ENCODE measurements at places on chromosomes 1 and 21.

DNA sequence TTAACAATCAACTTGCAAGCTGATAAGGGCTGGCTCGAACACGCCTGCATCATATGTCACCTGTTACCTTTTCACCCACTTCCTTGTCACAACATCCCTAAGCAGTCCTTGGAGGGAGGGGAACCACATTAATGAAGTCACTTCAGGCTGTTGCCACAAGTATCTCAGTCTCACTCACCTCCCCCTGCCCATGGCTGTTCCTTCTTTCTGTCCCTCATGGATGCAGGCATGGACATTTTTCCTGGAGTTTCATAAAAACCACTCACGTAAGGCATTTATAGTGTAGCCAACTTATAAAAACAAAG is 76.8 kb upstream of the ANGPTL1 start:
- no peak for DNase-seq

DNA sequence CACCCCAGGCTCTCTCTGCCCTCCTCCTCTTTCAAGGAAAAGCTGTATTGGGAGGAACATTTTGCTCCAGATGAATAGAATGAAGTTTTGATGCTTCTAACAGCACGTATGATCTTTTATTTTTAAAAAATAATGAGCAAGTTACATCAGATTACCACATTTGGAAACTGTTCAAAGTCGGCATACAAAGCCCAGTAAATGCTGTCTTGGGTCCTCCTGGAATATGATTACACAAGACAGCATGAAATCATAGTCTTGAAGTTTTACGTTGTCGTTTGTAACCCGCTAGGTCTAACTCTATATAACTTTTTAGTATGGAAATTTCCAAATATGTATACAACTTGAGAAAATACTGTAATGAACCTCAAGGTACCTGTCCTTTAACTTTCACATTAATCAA is 385.6 kb downstream of the HLX start:
- DNase-seq, result no peak

- no peak for DNase-seq
Measured at GRCh38 chr1:36834586-36834985, 199.7 kb downstream of the GRIK3 start.

GRCh38 chr21:28719723-28720122 is 273.0 kb downstream of the LTN1 start:
- DNase-seq, result no peak

GRCh38 chr1:64653466-64653865 is 91.4 kb upstream of the RAVER2 start:
- no peak for DNase-seq

- DNase-seq, result no peak
Measured at GRCh38 chr21:25507522-25507921, 99.8 kb downstream of the MRPL39 start.

Data from retina (tissue), 1 donor.